ENCODE measurements at places on chromosomes 7 and 10.

GRCh38 chr7:132495936-132496335, 80.3 kb downstream of the PLXNA4 start:
- no peak for DNase-seq

- no peak for DNase-seq
Observed at GRCh38 chr7:19991936-19992335, 218.5 kb upstream of the TMEM196 start.

DNA sequence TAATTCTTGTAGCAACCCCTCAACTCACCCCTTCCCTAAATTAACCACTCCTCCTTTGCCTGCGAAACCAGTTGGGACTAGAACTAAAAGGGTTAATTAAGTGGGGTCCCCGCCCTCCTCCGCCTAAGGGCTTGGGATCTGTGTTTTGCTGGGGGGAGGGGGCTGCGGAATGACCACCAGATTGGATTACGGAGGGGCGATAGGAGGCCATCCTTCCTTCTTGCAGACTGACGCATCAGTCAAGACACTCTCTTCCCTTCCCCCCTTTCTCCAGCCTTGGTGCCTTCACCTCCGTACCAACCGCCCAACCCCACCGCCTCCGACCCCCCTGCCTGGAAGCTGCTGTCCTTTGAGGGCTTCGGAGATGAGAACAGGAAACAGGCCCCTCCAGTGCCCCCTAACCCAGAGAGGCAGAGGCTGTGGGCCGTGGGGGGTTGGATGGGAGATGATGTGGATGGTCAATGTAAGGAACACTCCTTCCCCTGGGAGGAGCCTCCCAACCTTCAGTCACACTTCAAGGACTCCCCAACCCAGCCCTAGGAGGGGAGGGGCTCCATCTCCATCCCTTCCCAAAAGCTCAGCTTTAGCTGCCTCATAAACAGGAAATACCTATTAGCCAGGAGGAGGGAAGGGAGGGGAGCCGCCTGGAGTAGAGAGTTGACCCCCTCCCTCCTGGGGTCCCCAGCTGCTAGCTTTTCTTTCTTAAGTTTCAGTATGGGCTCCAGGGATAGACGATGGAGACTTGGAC, 997 bp upstream of the LDB1 start:
- DNase-seq, result no peak

GRCh38 chr10:28811639-28812349, 134.5 kb downstream of the BAMBI start:
- DNase-seq, result no peak

DNA sequence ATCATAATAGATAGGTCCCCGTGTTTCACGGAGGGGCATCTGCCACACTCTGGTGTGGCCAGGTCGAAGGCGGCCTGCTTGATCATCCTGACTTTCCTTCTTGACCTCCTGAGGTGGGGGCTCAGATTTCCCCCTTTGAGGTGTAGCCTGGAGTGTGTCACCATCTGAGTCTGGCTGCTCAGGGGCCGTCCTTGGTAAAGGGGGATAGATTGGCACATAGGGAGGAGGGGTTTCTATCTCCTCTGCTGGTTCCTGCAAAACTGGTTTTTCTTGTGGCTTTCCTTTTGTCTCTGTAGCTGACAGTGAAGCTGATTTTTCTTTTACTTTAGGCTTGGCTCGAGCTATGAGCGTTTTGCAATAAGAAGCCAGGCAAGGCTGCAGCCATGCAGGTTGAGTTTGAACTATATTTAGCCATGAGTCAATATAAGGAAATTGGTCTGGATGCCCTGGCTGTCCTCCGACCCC, 7.1 kb upstream of the ZNF117 start:
- no peak for DNase-seq

- DNase-seq, result no peak
Observed at GRCh38 chr7:140544388-140544826, 65.1 kb upstream of the MKRN1 start.

DNA sequence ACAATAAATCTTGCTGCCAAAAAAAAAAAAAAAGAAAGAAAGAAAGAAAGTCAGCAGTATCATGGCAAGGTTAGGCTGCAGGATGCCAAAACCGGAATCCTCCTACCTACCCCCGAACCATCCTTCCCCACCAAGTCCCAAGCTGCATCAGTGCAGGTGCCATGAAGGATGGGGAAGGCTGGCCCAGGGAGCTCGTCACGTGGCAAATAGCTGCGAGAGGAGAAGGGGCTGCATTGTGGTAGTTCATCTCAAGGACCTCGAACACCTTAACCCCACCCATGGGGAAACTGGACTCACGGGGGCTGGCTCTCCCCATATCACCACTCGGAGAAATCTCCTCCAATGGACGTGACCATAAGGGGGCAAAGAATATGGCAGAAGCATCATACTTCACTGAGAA, 86.2 kb downstream of the TACC2 start:
- DNase-seq, result no peak

DNA sequence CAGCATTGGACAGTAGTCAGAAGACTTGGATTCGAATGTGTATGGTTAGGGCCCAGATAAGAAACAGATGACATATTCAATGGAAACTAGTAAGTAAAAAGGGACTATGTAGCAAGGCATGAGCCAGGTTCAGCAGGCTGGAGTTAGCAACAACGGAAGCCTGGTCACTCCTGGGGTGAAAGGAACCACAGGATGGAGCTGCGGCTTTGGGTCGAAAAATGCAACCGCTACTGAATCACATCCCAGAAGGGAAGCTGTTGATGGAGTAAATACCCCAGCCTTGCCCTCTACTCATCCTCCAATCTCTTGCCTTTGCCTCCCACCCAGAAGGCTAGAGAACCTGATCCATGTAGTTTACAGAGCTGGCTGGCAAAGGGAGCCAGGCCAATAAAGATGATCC, 37.5 kb upstream of the EGR2 start:
- no peak for DNase-seq
